ENCODE measurements at places on chromosomes 11 and 22. TPM values are rescaled to one million over a fixed set of nuclear protein-coding genes. Genes with fewer than 3 reads are reported as not detected.

The APOA5 gene
- total RNA-seq = not detected

The OR8D4 gene
- 0.37 TPM for total RNA-seq

The AMBRA1 gene
- 26.0 TPM for total RNA-seq

The FGF4 gene
- not detected for total RNA-seq

The CDCA5 gene
- 12.5 TPM for total RNA-seq

The KCNK4 gene
- not detected for total RNA-seq

The OR8K3 gene
- total RNA-seq = not detected

The ST14 gene
- under 0.01 TPM for total RNA-seq

The IGSF9B gene
- total RNA-seq = 0.37 TPM

The SAA4 gene
- not detected for total RNA-seq

The KRTAP5-7 gene
- not detected for total RNA-seq
